ENCODE measurements at places on chromosomes 2 and 18. TPM values are rescaled to one million over a fixed set of nuclear protein-coding genes. Genes with fewer than 3 reads are reported as not detected.

Gene LHCGR
- not detected for total RNA-seq

DNA sequence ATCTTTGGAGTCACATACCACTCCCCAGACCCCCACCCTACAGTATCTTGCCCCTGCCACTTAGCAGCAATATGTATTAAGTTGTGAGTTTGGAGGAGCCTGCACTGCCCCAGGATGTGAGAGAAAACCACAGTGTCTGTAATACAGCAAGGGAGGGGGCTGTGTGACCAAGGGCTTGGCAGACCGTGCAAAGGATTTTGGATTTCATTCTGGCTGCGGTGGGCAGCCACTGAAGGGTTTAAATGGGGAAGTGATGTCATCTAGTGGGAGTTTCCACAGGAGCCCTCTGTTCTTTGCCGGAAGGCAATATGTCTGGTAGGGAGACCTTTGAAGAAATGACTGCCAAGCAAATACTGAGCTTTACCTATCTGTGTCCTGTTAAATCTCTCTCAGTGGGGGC, 202.4 kb downstream of the FHOD3 start:
- no peak overlapping the region for H3K4me3 ChIP-seq
- H3K27me3 ChIP-seq, result peaks cover 10% of the 10 kb centered on the region
- H3K27ac ChIP-seq, result no peak overlapping the region
- DNase-seq, result peak; percentile 21

DNA sequence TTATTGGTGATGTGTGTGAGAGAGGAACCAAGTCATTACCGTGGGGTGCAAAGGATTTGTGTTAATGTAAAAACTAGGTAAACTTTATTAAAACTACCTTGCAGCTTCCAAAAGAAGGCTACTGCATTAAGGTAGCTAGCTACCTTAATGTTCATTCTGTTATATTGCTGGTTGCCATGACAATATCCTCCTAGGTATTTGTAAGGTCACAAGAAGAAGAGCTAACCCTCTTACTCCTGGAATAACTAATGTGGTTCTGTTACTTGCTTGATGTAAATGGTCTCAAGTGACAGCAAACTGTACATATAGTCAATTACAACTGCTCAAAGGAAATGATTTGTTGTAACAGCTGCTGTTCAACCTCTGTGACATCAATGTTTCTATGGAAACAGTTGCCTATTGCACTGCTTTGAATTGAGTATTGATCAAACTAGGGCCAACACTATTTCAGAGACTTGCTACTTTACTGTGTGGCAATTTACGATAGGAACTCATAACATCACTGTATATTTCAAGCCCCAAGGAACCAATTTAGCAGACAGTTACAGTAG, 319.8 kb upstream of the HNRNPA3 start:
- no peak overlapping the region for H3K27ac ChIP-seq
- no peak for DNase-seq
- H3K36me3 ChIP-seq, result no peaks in the 10 kb centered on the region
- no peak overlapping the region for H3K4me3 ChIP-seq
- peaks cover 3% of the 10 kb centered on the region for H3K27me3 ChIP-seq
- H3K4me1 ChIP-seq, result peaks cover 5% of the 10 kb centered on the region

GRCh38 chr2:140567734-140568133, 1563.1 kb downstream of the LRP1B start:
- H3K27ac ChIP-seq, result no peak overlapping the region
- H3K27me3 ChIP-seq, result no peaks in the 10 kb centered on the region
- no peaks in the 10 kb centered on the region for H3K4me1 ChIP-seq
- no peak for DNase-seq
- no peak overlapping the region for H3K4me3 ChIP-seq
- H3K36me3 ChIP-seq, result no peaks in the 10 kb centered on the region

GRCh38 chr18:45519411-45520280, 95.6 kb upstream of the SLC14A2 start:
- H3K4me3 ChIP-seq, result no peak overlapping the region
- H3K4me1 ChIP-seq, result no peaks in the 10 kb centered on the region
- H3K27me3 ChIP-seq, result peaks cover 2% of the 10 kb centered on the region
- no peak for DNase-seq

- peaks cover 28% of the 10 kb centered on the region for H3K27me3 ChIP-seq
- H3K4me1 ChIP-seq, result peaks cover 14% of the 10 kb centered on the region
- H3K4me3 ChIP-seq, result no peak overlapping the region
- H3K36me3 ChIP-seq, result no peaks in the 10 kb centered on the region
- no peak for DNase-seq
Observed at GRCh38 chr2:10495988-10496313, 47.8 kb upstream of the ODC1 start.

- no peaks in the 10 kb centered on the region for H3K27me3 ChIP-seq
- H3K36me3 ChIP-seq, result peaks cover 5% of the 10 kb centered on the region
- H3K27ac ChIP-seq, result peak within 1 kb of the TSS; percentile 81
- H3K4me1 ChIP-seq, result peaks cover 22% of the 10 kb centered on the region
Observed at GRCh38 chr2:39243469-39244123, at the start of gene CDKL4. Gene CDKL4 (minus strand): TSS chr2:39243970.

- peaks cover 11% of the 10 kb centered on the region for H3K36me3 ChIP-seq
- no peak for DNase-seq
- H3K27me3 ChIP-seq, result no peaks in the 10 kb centered on the region
- H3K27ac ChIP-seq, result no peak overlapping the region
- H3K4me3 ChIP-seq, result no peak overlapping the region
Observed at GRCh38 chr18:79690586-79691482, 11.2 kb downstream of the CTDP1 start.

GRCh38 chr2:224658780-224659405, 57.3 kb downstream of the CCDC195 start:
- H3K4me3 ChIP-seq, result no peak overlapping the region
- peaks cover 3% of the 10 kb centered on the region for H3K36me3 ChIP-seq
- DNase-seq, result no peak
- H3K4me1 ChIP-seq, result no peaks in the 10 kb centered on the region
- no peaks in the 10 kb centered on the region for H3K27me3 ChIP-seq
- H3K27ac ChIP-seq, result no peak overlapping the region

Gene TMEM169
- 1.4 TPM for total RNA-seq

Gene CNOT9
- 97.3 TPM for total RNA-seq

Gene MRO
- not detected for total RNA-seq

- no peak overlapping the region for H3K4me3 ChIP-seq
- H3K4me1 ChIP-seq, result peaks cover 12% of the 10 kb centered on the region
- H3K36me3 ChIP-seq, result no peaks in the 10 kb centered on the region
- H3K27me3 ChIP-seq, result peaks cover 13% of the 10 kb centered on the region
- no peak overlapping the region for H3K27ac ChIP-seq
Observed at GRCh38 chr2:164984428-164984827, 29.1 kb upstream of the SLC38A11 start.

DNA sequence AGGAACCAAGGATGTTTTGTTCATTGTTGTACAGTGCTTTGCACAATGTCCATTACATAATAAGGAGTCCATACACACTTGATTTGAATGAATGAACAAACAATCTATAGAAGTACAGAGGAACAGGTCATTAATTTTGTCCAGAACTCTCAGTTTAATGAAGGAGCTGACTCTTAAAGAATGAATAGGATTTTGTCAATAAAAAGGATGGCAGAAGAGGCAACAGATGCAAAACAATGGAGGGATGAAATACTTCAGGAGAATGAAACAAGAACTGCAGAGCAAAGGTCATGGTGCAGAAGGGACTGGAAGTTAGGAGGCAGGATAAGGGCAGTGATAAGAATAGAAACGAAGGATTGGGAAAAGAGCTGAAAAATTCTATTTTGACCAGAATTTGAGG, 28.7 kb upstream of the COL5A2 start:
- H3K4me1 ChIP-seq, result peaks cover 9% of the 10 kb centered on the region
- H3K36me3 ChIP-seq, result no peaks in the 10 kb centered on the region
- no peak overlapping the region for H3K27ac ChIP-seq
- DNase-seq, result no peak
- no peak overlapping the region for H3K4me3 ChIP-seq

Gene LINC00305
- not detected for total RNA-seq

DNA sequence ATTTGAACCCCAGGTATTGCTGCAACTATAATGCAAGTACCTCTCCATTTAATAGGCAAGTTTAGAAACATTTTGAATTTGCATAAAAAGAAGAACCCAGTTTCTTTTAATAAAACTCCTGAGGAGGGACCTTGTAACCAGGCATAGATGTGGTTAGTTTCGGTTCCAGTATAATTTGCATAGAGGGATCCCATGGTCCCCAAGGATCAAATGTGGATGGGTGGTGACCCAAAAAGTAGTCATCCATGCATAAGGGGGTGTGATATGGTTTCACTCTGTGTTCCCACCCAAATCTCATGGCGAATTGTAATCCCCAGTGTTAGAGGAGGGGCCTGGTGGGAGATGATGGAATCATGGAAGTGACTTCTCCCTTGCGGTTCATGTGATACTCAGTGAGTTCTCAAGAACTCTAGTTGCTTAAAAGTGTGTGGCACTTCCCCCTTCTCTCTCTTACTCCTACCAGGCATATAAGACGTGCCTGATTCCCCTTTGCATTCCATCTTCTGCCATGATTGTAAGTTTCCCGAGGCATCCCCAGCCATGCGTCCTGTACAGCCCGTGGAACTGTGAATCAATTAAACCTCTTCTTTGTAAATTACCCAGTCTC, 40.2 kb upstream of the SKA1 start:
- H3K27me3 ChIP-seq, result peaks cover 16% of the 10 kb centered on the region
- H3K27ac ChIP-seq, result no peak overlapping the region
- H3K4me1 ChIP-seq, result no peaks in the 10 kb centered on the region
- no peak for DNase-seq
- peaks cover 2% of the 10 kb centered on the region for H3K36me3 ChIP-seq
- H3K4me3 ChIP-seq, result no peak overlapping the region

DNA sequence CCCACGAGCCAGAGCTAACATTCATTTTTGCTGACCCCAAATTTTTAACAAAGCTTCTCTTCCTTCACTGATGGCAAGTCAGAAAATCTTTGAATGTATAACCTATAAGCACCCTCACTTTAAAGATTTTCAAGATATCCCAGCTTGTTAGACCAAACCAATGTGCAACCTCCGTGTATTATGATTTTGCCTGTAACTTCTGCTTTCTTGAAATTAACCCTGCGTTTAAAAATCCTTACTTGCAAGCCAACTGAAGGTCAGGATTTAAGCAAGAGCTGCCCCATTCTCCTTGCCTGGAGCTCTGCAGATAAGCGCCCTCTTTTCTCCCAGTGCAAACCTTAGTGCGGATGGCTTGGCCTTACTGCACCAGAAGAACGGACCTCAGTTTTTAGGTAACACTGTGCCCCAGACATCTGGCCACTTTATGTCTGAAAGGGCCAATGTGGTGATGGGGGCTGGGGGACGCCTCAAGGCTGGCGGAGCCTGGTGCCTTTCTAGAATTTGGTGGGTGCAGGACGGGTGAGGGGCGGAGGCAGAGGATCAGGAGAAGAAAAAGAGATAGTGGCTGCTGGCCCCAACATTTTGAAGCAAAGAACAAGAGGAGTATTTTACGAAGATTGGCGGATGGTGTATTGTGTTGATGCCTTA, 805 bp upstream of the TNFRSF11A start:
- H3K27ac ChIP-seq, result no peak overlapping the region
- peaks cover 37% of the 10 kb centered on the region for H3K4me1 ChIP-seq
- no peak for DNase-seq
- peaks cover 48% of the 10 kb centered on the region for H3K27me3 ChIP-seq
- H3K4me3 ChIP-seq, result peak overlapping the region; percentile 70

Gene ABCA12
- total RNA-seq, result not detected

Data from activated CD8-positive, alpha-beta T cell treated with anti-CD3 and anti-CD28 coated beads, Interleukin-2, amount 10 ng/mL, durations not matched to agents 7 days and 5 days (primary cell).